ENCODE measurements at places on chromosomes 5 and 9.
A peak's percentile ranks its signal among the peaks of the same experiment; 100 is the strongest.

DNA sequence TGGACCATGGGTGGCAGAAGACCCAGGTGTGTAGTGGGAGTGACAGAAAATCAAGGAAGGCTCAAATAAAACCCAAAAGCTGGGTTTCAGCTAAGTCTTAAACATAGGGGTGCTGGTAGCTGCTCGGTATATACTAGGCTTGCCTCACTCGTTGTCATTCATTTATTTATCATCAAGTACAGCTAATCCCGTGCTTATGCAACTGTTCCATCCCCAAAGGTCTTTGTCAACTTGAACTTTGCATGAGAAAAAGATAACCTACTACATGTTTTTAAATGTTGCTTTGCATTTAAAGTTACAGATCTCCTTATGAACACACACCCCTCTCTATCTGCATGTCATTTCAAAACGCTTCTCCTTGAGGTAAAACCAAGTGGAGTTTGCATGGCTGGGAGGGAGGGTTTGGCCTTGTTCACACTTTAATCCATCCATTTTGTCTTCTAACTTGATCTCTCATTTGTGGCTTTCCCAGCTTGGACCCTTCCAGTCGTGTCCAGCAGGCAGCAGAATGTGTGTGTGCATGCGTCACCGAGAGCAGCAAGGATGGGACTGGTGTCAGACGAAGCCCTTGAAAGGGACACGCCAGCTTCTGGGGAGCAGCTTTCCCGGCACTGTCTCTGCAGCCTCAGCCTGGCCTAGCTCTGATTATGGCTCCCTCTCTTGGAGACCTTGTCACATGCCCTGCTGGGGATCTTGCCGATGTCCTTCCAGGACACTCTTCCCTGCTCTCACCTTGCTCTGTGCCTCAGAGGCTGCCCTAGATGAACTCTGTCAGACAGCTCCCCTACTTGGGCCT lies 133.5 kb downstream of the GADD45G start:
- DNase-seq, result no peak

DNA sequence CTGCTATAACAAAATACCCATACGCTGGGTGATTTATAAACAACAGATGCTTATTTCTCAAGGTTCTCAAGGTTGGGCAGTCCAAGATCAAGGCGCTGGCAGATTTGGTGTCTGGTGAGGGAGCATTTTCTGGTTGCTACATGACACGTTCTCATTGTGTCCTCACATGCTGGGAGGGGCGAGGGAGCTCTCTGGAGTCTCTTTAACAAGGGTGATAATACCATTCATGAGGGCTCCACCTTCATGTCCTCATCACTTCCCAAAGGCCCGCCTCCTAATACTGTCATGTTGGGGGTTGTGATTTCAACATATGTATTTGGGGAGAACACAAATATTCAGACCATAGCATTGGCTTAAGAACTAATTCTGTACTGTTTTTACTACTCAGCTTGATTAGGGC lies 4.6 kb downstream of the CFAP90 start:
- DNase-seq, result no peak

- peak; percentile 53 for DNase-seq
Observed at GRCh38 chr5:178590141-178590923, at the start of gene COL23A1. Gene COL23A1, minus strand, starts transcription at chr5:178590393.

DNA sequence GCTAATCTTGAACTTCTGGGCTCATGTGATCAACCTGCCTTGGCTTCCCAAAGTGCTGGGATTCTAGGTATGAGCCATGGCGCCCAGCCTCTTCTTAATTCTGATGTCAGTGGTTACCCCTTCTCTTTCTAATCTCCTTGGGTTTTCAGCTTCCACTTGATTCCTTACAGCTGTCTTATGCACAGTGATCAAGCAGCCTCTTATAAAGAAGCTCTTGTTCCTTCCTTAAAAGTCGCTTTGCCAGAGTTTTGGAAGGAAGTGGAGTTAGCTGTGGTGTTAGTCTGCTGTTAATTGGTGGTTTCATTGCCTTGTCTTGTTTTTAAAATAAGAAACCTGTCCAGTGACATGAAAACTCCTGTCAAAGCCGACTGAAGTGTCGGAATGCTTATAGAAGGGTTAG lies 128.1 kb upstream of the CACNA1B start:
- DNase-seq, result no peak

- DNase-seq, result no peak
Observed at GRCh38 chr9:121751686-121752445, 100.4 kb downstream of the DAB2IP start.

GRCh38 chr9:133421615-133422542 lies at the start of gene ADAMTS13:
Gene ADAMTS13, plus strand, starts transcription at chr9:133422367. Its CDS starts 77 bp downstream, at chr9:133422444.
- no peak for DNase-seq

Measured in substantia nigra (tissue), 51 donors.